ENCODE measurements at places on chromosomes 4 and X.

DNA sequence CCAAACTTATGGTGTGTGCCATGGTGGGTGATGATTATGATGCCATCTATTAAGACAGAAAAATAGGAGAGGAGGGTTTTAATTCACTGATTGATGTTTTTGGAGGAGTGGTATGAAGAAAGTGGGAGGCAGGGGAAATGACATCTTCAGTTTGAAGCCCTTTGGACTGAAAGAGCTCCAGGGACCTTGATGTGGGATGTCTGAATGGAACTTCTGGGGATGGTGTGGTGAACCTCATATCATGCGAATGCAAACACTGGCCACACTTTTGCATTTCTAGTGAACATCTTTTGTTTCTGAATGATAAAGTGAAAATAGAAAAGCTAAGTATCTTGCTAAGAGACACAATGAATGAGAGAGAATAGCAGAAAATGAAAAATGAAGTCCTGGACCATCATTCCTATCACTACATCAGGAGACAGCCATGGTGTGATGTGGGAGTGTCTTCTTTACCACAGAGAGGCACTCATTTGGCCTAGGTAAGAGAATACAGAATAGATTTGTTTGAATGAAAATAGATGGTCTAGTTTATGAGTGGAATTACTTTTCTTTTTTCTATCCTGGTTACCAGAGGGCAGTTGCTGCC is 123.5 kb downstream of the ZNF827 start:
- DNase-seq = no peak

DNA sequence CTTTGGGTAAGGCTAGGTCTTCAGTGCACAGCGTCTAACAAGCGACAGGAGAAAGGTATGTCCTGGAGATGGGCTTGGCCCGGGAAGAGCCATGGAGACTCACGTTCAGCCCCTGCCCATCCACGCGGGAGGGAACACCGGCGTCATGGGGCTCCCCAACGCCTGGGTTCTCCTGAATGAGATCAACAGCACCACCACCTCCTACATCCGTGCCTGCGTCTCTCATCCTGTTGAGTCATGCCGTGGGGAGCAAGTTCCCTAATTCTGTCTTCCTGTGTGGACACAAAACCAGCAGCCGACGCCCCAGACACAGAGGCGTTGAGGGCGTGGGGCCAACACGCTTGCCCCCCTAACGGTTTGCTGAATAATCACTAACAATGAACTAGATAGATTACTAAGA is 20.1 kb upstream of the IL3RA start:
- DNase-seq = no peak

- DNase-seq = no peak
These were observed 6.2 kb upstream of the AFF1 start for GRCh38 chr4:86928400-86929255.

DNA sequence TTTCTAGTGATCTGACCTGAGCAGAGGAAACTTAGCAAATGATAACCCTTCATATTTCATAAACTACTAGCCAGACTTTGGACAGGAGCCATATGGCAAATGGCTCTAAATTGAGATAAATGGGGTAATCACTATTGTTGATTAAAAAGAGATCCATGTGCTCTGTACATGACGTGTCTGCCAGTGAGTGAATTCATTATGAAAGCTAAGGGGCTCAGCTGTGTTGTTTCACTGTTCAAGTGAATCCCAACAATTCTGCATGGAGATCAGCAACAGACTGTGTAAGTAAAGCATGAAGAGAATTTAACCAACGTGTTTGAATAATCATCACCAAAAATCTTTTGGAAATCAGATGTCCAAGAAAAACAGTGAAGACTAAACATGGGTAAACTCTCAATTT is 9.5 kb upstream of the QRFPR start:
- no peak for DNase-seq

GRCh38 chr4:153204728-153205648 is 745 bp downstream of the TRIM2 start:
- DNase-seq = no peak

- DNase-seq = peak; percentile 33
These were observed at the start of gene MID2 for GRCh38 chrX:107825698-107826237. MID2 (plus strand) TSS chrX:107825866; CDS start chrX:107826427, 561 bp downstream.

DNA sequence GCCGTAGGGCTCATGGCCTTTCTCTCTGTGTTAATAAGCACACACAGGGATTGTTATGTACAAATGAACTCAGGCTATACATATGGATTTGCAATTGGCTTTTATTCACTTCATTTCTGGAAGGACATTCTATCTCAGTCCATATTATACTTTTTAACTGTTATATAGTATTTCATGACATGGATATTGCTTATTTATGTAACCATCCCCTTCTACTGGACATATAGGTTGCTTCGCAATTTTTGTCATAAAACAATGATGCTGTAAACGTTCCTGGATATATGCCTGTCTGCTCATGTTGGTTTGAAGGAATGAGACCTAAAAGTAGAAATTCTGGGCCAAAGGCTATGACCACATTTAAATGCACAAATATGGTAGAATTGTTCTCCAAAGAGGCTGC is 158.1 kb downstream of the BCOR start:
- DNase-seq = no peak

- DNase-seq = no peak
These were observed 19.3 kb upstream of the CSF2RA start for GRCh38 chrX:1249101-1249887.

DNA sequence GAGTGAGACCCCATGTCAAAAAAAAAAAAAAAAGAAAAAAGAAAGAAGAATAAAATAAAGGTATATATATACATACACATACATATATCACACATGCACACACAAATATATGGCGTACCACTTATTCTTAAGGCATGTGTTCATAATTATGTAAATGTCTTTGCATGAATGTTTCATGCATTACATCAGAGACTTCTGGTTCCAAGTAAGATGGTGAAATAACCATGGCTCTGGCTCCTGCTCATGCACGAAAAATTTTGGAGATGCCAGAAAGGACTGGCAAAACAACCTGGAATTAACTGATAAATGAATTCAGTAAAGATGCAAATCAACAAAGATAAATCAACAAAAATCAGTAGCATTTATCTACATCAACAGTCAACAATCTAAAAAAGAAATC is 19.7 kb upstream of the FHIP1A start:
- peak; percentile 11 for DNase-seq

DNA sequence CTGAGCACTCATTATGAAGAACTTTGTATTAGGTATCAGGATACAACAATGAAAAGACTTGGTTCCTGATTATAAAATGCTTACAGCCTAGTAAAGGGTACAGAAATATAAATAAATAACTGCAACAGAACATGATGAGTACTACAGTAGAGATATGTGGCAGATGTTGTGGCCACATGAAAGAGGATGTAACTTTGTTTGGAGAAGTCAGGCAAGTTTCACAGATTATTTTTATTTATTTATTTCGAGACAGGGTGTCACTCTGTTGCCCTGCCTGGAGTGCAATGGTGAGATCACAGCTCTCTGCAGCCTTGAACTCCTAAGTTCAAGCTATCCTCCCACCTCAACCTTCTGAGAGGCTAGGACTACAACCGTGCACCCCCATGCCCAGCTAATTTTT is 15.8 kb upstream of the UBE2K start:
- DNase-seq = no peak

DNA sequence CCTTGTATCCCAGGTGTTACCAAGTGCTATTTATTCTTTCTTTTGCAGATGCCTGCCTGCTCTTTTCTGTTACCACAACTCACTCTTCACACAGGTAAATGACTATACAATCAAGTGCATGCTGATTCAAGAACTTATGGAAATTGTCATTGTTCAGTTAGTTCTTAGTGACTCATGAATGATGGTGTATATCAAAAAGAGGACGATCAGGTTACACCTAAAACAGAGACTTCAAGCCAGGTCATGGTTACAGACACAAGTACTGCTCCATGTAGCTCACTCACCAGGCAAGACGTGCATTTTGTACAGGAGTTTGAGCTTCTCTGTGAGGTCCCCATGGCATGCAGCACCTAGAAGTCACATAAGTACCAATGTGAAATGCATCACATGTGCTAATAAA is 59.3 kb upstream of the UCP1 start:
- no peak for DNase-seq

DNA sequence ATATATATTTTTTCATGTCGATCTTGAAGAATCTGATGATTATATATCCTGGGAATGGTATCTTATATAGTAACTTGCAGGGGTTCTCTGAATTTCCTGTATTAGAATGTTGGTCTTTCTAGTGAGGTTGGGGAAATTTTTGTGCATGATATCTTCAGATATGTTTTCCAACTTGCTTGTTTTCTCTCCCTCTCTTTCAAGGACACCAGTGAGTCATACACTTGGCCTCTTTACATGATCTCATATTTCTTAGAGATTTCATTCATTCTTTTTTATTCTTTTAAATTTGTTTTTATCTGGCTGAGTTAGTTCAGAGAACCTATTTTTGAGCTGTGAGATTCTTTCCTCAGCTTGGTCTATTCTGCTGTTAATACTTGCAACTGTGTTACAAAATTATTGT is 27.2 kb upstream of the C4orf17 start:
- no peak for DNase-seq
